ENCODE measurements at places on chromosomes 2 and 18.

DNA sequence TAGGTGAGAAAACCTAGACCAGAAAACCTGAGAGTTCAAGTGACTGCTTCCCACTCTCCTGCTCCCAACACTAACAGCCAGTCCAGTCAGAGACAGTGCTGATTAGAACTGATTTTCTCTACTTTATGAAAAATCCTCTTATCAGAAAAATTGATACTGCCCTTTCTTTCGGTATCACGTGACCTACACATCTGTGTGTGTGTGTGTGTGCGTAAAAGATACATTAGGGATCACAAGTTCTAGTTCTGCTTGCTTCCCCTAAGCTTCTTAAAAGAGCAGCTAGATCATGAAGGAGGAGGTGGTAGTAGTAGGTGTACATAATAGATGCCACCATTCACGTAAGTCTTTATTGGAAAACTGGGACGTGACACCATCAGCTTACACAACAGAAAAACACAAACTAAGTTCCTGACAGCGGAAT lies 1.5 kb downstream of the ARL5A start:
- DNase-seq, result no peak

GRCh38 chr2:107383691-107384090 lies 443.0 kb upstream of the RGPD4 start:
- no peak for DNase-seq

DNA sequence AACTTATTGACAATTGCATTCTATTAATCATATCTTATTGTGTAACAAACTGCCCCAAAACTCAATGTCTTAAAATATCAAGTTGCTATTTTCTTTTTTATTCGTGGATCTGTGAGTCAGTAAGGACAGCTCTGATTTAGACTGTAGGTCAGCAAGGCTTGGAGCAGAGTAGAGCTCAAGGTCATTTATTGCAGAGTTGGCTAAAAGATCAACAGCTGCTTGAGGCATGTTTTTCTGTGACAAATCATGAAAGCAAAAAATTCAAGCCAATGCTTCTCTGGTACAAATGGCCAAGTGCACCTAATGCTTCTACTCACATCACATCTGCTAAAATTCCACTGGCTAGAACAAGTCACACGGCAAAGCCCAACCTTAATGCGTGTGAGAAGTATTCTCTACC lies 497.7 kb upstream of the LRATD1 start:
- no peak for DNase-seq

- DNase-seq, result no peak
These were observed 71.2 kb upstream of the AFF3 start for GRCh38 chr2:100213595-100213994.

- DNase-seq, result no peak
These were observed 160.1 kb upstream of the MYCN start for GRCh38 chr2:15780234-15780633.

- no peak for DNase-seq
These were observed 262.8 kb upstream of the PARD3B start for GRCh38 chr2:204282525-204282924.

All from effector CD4-positive, alpha-beta T cell (primary cell).